ENCODE measurements at places on chromosomes 7 and 10.

DNA sequence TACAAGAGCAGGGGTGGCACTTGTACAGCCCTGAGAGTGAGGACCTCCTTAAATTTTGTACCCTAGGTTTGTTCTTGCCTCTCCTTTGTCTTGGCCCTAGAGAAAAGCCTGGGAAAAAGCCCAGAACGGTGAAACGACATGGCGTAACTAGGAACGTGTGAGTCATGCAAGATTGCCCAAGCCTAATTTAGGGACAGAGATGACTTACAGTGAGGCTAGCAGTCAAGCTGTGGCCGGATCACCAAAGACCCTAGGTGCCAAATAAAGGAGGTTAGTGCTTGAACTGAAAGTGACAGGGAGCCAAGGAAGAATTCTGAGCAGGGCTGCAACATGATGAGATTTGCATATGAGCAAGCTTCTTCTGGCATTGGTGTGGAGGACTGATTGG lies 25.1 kb downstream of the TBXAS1 start:
- DNase-seq, result no peak

DNA sequence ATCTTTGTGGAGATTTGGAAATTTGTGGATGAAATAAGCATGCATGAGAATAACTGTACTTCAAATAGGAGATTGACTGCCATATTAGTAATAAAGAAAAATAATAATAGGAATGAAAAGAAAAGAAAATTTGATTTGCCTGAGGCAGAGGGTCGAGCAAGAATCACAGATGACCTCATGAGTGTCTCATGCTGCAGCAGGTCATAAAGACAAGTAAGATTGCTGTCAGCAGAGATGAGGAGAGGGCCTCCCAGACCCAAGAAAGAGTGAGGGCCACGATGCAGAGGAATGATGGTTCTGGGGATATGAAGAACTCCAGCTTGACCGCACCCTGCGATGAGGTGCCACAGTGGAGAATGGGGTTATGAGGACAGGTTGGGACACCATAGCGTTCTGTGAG lies 39.2 kb downstream of the TOMM7 start:
- no peak for DNase-seq

- DNase-seq, result no peak
Observed at GRCh38 chr10:84140036-84140379, 699 bp downstream of the GHITM start.

DNA sequence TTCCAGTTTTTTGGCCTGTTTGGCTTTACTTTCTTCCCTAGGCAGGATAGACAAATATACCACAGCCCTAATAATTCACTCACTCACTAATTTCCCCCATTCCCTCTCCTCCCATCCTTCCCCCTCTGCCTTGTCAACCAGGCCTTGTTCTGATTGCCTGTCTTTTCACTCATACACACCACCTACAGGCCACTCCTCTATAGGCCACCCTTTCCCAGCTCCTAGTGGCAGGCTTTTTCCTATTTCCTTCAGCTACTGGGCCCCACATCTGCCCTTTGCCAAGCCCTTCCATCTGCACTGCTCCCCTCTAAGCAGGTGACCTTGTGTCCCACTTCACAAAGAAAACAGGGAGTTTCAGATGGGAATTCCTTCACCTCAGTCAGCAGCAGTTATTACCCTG lies 59.8 kb upstream of the MSRB2 start:
- no peak for DNase-seq

DNA sequence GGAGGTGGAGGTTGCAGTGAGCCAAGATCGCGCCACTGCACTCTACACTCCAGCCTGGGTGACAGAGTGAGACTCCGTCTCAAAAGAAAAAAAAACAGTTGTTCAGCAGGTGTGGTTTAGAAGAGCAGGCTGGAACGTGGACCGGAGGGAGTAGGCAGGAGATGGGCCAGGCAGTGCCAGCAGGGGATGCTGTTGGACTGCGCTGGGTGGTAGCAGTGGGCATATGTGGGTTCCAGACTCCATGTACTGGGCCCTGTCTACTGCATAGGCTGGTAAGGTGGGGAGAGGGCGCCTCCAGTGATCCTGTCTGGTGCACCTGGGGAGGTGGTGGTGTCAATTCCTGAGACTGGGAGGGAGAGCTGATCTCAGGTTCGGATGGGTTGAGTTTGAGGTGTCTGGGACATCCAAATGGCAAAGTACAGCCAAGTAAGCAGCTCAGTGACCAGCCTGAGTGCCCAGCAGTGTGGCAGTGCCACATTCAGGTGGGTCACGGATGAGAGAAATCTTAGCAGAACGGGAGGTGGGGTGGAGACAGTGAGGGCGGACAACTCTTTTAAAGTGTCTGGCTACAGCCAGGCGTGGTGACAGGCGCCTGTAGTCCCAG lies 25.9 kb downstream of the SFXN4 start:
- no peak for DNase-seq

GRCh38 chr7:73638911-73639310 lies 14.6 kb upstream of the MLXIPL start:
- no peak for DNase-seq

GRCh38 chr7:99272476-99273045 lies at the start of gene MYH16:
MYH16 (plus strand) TSS chr7:99272839.
- DNase-seq, result no peak

- DNase-seq, result no peak
Observed at GRCh38 chr10:26439406-26440087, 1.4 kb downstream of the APBB1IP start.

DNA sequence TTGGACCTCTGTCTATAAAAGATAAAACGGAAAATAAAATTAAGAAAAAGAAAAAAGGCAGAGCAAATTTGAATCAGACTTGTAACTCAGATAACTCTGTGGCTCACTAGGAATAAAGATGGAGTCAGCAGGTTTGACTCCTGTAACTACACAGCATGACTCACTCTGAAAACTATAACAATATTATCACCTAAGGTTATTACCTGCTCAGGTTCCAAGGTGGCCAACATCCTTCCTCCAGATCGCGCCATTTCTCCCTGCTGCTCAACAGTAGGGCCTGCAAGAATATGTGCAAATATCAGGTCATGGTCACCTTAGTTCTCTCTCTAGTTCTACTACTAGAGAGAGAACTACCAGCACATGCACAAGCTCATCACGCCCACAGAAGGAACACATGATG lies 30.0 kb downstream of the ALDH18A1 start:
- no peak for DNase-seq

GRCh38 chr10:4034907-4035598 lies 250.0 kb upstream of the KLF6 start:
- peak; percentile 26 for DNase-seq

DNA sequence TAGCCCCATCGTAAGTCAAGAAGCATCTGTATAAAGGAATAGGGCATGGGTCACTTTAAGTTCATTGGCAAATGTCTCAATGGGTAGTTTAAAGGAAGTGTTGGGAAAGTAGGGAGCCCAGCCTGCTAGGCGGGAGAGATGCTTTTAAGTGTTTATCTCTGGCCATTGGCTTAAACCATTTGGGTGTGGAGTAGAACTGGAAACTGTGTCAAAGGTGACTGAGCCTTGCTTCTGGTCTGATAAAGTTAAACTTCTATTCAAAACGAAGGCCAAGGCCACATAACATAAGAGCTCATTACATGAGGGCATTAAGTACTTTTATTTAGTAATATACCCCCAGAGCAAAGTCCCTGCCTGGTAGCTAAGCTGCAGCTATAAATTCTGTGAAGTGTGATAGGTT lies 148.7 kb downstream of the SPAG6 start:
- no peak for DNase-seq

GRCh38 chr7:113562242-113562641 lies 356.6 kb downstream of the PPP1R3A start:
- no peak for DNase-seq

- no peak for DNase-seq
Observed at GRCh38 chr10:31004611-31005193, 27.0 kb downstream of the ZNF438 start.

- DNase-seq, result no peak
Observed at GRCh38 chr7:19101909-19102308, 15.5 kb downstream of the TWIST1 start.

DNA sequence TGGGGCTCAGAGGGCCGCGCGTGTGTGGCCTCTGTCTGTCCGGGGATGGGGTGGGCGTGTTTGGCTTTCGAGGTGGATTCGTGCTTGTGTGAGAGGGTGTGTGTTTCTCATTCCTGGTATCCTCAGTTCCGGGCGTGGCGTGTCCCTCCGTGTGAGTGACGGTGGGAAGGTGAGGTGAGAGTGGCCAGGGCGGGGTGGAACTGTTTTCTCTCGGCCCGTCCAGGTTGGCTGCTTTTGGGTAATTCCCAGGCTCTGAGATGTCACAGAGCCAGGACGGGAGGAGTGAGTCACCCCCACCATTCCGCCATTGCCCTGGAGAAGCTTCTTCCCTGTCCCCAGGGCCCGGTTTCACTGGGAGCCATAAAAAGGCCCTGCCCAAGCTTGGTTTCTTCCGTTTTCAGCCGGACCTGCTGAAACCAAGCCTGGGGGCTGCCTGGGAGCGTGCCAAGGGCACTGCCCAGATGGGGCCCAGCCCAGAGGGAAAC lies 21.3 kb upstream of the CLDN4 start:
- no peak for DNase-seq

- peak; percentile 74 for DNase-seq
Observed at GRCh38 chr10:80204677-80205476, 460 bp downstream of the ANXA11 start.

GRCh38 chr7:122556219-122556618 lies 142.7 kb downstream of the RNF133 start:
- DNase-seq, result no peak

- DNase-seq, result no peak
Observed at GRCh38 chr7:155643804-155644177, 670 bp upstream of the RBM33 start.

DNA sequence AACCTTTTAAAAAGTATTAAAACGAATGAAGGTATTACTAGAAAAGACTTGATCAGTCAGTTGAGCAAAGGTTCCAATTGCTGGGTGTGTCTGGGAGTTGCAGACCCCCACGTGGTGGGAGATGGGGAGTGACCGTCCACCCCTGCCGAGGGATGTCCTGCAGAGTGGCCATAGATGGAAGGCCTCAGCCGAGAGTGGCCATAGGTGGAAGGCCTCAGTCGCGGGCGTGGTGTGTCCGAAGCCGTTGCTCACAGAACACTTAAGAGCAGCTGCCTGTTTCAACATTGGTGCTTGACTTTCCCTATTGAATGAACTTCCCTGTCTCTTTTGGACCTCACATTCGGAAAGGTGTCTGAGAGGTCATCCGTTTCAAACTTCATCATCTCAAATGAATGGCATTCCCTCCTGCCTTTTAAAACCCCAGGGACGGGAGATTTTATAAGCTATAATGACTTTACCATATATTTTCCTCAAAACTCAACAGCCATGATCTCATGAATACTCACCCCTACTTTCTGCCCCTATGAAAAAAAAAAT lies 69.4 kb downstream of the CAMK1D start:
- no peak for DNase-seq

DNA sequence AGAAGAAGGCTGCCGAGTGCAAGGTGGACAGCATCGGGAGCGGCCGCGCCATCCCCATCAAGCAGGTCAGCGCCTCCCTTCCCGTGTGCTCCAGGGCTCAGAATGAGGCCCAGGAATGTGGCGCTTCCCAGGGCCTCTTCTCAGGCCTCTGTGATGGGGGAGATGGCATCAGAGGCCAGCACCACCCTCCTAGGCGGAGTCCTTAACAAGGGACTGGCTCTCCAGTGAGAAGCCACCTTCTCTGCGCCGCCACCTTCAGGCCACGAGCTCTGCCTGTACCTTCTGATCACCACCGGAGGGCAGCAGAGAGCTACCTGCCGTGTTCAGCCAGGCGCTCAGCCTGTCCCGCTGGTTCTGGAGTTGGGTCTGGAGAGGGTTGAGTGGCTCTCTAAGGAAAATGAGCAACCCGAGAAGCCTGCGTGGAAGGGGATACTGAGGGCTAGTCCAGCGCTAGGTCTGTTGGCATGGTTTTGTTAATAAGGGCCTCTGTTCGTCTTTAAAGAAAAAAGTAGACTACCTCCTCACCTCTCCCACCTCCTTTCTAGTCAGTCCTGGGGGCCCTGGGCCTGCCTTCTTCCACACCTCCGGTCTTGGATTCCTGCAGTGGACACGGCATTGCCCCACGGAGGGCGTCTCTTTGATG lies 37.7 kb downstream of the AGAP3 start:
- peak; percentile 78 for DNase-seq

DNA sequence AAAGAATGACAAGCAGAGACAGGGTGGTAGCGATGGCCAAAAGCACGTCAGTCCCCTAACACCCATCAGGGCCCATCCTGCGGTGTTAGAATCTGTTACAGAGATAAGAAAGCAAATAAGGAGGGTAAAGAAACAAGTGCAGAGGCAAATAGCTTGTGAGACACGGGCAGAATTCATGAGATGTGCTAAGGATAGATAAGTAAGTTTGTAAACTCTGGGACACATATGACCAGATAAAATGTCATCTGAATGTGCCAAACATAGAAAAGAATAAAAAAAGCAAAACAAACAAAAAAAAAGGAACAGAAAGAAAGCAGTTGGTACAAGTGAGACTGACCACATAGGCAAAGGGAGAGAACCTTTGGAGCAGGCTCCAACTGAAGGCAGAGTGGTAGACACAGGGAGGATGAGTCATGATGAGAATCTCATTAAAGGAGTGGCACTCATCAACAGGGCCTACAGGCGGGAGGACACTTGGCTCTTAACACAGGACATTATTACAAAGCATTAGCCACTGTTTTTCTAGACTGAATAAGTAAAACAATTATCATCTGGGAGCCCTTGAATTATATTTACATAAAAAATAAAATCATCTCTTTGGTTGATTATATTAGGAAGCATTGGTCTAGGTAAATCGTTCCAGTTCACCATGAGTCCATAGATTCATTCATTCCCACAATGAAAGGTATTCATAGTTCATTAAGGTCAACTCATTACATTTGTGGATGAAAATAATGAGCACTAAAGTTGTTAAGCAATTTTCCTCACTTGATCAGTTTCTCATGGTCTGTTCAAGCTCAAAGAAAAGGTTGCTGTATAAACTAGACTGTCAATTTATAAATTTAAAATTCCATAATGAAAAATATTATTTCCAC lies 21.5 kb upstream of the EPHB6 start:
- no peak for DNase-seq

DNA sequence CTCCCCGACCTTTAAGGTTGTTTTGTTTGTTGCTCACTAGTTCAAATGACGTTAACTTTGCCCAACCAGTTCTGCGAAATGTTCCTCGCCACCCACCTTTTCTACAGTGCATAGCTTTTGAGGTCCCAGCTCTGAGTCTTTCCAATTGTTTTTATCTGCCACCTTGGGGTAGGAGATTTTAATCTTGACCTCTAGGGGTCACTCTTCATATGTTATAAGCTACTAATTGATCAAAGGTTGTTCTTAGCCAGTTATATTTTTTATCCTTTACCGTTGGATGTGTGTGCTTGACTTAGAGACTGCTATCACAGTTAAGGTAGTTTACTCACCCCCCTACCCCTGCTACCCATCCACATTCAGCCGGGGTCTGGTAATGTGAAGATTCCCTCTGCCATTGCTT lies 372.4 kb downstream of the SUGCT start:
- DNase-seq, result no peak

Measured in right kidney (tissue), 9 donors.